H9 (cell line): ENCODE measurements at places on chromosomes 1 and 21.

- DNase-seq, result no peak
- H3K4me3 ChIP-seq, result no peak overlapping the region
Observed at GRCh38 chr1:64623750-64624191, 121.1 kb upstream of the RAVER2 start.

DNA sequence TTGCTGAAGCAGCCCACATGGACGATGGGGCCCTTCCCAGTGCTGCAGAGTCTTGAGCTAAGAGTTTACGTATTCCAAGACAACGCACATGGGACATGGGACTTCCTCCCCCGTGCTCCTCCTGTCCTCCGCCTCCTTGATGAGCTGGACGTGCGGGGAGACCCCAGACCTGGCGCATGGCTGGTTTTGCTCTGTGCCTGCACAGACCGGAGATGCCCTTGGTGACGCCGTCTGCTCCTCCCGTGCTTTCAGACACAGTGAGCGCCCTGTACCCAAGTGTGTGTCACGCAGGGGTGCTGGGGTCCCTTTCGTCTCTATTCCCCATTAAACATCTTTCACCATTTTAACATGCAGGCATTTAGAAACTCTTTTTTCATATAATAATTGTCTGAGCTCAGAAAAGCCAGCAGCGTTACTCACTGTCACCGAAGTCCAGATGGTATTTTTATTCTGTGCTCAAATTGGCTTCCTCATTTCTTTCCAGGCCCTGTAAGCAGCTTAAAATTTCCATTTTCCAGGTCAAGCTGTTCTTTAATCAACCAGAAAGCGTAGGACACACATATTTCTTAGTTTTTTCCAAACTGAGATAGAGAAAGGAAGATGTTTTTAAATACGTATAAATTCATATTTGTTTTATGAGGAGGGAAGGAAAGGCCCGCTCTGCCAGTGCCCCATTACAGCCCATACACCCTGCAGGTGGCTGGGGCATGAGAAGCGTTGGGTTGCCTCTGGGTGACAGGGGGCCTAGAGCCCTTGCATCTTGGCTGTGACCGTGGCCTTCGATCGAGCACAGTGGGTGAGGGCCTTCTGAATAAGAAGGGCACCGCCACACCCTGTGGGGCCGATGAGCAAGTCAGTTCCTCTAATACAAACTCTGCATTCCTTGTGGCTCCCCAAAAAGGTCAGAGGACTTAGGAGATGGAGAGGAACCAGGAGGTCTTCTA is 17.9 kb upstream of the ZBTB21 start:
- DNase-seq, result no peak
- H3K4me3 ChIP-seq, result no peak overlapping the region
- H3K36me3 ChIP-seq, result no peaks in the 10 kb centered on the region
- H3K27ac ChIP-seq, result no peak overlapping the region

DNA sequence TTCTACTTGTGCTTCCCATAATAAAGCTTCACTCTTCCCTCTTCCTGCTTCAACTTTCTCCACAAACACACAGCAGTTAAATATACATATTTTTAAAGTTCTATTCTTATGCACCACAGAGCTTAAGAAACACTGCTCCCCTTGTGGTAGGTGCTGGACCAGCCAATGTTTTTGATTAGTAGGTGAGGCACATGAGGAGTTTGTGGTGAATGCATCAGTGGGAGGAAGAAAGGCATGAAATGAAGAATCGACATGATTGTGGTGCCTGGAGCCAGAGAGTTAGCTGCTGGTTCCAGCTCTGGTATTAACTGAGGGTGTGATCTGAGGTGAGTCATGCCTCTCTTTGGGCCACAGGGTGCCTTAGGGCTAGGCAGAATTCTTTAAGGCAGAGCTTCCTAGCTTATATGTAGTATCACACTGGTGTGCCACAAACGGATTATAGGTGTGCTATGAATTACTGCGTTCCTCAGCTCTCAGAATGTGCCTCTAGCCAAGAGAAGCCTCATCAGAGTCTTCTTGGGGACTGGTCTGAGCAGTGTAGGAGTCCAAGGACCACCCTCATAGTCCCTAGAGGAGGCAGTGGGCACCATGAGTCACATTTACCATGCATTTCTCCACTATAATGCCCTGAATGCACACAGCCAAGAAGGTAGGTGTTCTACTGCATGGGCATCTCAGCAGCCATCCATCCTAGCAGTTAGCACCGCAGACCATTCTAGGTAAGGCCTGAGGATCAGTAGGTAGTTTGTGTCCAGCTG is 97.4 kb upstream of the SGIP1 start:
- peaks cover 4% of the 10 kb centered on the region; the same call in 1 of the 2 replicates for H3K4me1 ChIP-seq
- H3K36me3 ChIP-seq, result no peaks in the 10 kb centered on the region
- H3K27me3 ChIP-seq, result no peaks in the 10 kb centered on the region
- no peak for DNase-seq
- no peak overlapping the region for H3K27ac ChIP-seq

- no peak overlapping the region for H3K4me3 ChIP-seq
- no peak for DNase-seq
- no peaks in the 10 kb centered on the region for H3K27me3 ChIP-seq
- H3K36me3 ChIP-seq, result no peaks in the 10 kb centered on the region; the same call in 2 of the 3 replicates
Observed at GRCh38 chr21:25179116-25179515, 428.2 kb downstream of the MRPL39 start.

DNA sequence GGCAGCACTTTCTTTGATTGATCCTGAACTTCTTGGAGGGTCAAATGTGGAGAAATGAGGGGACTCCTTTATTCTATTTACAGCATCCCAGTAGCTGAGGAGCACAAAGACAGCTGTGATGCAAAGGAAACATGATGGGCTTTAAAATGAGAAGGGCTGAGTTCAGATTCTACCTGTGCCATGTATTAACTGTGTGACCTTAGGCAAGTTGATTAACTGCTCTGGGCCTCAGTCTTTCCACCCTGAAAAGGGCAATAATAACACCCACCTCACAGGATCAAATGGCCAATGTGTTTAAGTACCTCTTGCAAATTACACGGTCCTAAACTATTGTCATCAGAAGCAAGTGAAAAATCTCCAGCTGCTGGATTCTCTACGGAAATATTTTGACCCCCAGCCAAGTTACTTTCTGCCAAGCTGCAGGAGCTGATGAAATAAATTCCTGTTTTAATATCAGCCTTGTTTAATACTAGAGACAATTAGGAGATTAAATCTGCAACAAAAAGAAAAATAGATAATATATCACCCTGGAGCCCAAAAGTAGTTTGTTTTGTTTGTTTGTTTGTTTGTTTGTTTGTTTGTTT is 15.7 kb downstream of the TMEM81 start:
- no peak overlapping the region for H3K27ac ChIP-seq
- H3K4me1 ChIP-seq, result no peaks in the 10 kb centered on the region

GRCh38 chr1:228242409-228242808 is 34.6 kb downstream of the OBSCN start:
- peaks cover 99% of the 10 kb centered on the region for H3K36me3 ChIP-seq
- no peak for DNase-seq
- no peaks in the 10 kb centered on the region for H3K27me3 ChIP-seq
- H3K4me1 ChIP-seq, result no peaks in the 10 kb centered on the region
- no peak overlapping the region for H3K27ac ChIP-seq

DNA sequence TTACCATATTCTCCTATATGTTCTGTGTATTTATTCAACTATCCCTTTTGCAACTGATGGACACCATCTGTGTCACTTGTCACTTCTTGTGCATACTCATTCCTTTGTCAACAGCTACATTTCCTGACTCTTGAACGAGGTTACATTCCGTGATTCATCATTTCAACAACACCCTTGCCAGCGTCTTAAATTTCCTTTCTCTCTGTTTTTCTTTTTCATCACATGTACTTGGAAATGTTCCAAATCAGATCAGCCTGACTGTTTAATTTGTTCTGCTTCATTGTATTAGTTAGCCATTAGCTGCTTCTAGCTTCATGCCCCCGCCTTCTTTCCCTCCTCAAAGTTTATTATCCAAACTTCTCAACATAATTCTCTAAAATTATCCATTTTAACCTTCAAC is 173.0 kb downstream of the ADGRL4 start:
- no peaks in the 10 kb centered on the region for H3K4me1 ChIP-seq
- DNase-seq, result no peak
- no peaks in the 10 kb centered on the region for H3K27me3 ChIP-seq
- no peaks in the 10 kb centered on the region for H3K36me3 ChIP-seq
- H3K27ac ChIP-seq, result no peak overlapping the region
- no peak overlapping the region for H3K4me3 ChIP-seq

DNA sequence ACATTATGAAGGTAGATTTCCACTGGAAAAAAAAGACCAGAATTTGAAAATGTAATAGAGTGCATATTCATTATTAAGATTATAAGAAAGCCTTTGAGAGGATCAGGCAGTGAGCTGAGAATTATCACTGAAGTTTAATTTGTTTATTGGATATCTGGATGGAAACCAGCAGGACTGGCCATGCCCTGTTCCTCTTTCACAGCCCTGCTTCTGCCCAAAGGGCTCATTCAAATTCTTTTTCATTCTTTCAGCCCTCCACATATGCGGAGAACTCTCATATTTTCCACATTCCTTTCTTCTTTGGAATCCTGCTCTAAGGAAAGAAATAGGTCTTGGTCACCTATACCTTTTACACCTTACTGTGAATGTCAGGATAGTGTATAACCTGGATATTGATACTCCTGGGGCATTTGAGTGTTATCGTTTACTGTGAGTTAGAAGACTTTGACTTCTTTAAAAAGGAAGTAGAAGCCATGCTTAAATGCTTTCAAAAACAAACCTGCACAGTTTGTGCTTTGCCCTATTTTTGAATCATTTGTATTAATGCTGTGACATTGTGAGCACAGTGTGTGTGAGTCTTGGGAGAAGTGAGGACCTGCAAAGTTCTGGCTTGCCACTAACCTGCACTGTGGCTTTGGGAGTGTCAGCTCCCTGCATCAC is 35.5 kb downstream of the ST6GALNAC3 start:
- no peak overlapping the region for H3K27ac ChIP-seq
- peaks cover 12% of the 10 kb centered on the region for H3K36me3 ChIP-seq
- peaks cover 4% of the 10 kb centered on the region; the same call in 1 of the 2 replicates for H3K4me1 ChIP-seq
- H3K27me3 ChIP-seq, result no peaks in the 10 kb centered on the region
